ENCODE measurements at places on chromosomes 3 and 15. TPM values are rescaled to one million over a fixed set of nuclear protein-coding genes. Genes with fewer than 3 reads are reported as not detected.

Gene NDN
- 21.4 TPM for total RNA-seq

- no peak for DNase-seq
These were observed 81.4 kb downstream of the TM4SF4 start for GRCh38 chr3:149555927-149556326.

Gene ALS2CL
- total RNA-seq: 58.9 TPM

Gene SAMD7
- total RNA-seq: not detected

DNA sequence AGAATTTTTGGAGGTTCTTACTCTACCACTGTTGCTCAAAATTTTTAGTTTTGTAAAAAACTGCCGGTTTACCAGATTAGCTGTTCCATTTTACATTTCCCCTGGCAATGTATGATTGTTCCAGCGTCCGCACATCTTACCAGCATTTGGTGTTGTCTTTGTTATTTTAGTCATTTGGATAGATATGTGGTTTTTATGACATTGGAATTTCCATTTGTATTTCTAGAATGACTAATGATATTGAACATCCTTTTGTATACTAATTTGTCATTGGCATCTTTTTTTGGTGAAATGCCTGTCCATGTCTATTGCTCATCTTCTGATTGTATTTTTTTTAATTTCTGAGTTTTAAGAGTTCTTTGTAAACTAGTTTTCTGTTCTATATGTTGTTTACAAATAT is 28.5 kb downstream of the LRRC28 start:
- no peak for DNase-seq

Gene MPI
- total RNA-seq: 76.7 TPM

GRCh38 chr3:178063461-178063860 is 472.8 kb upstream of the KCNMB2 start:
- DNase-seq: no peak

DNA sequence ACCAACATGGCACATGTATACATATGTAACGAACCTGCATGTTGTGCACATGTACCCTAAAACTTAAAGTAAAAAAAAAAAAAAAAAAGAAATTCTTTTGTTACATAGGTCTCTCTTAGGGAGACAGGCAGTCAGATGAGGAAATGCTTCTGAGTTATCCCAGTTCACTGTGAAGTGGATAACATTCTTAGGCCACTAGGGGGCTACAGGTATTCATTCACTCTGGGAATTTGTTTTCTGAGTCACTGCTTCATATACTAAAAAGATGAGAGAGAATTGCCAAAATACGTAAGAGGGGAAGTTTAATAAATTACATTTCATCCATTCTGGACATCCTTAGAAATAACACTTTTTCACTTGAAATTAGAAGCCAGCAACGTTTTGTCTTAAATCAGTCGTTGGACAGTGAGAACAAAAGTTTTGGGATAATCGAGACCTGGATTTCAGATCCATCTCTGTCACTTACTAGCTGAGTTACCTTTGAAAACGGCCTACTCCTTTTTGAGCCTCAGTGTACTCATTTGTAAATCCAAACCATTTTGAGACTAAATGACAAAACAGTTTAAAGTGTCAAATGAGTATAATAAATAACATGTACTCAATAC is 738.4 kb upstream of the ALCAM start:
- DNase-seq: no peak

Gene HES1
- 147 TPM for total RNA-seq

GRCh38 chr3:16423947-16424673 is 89.4 kb downstream of the RFTN1 start:
- DNase-seq: no peak

Gene GUCA1C
- not detected for total RNA-seq

GRCh38 chr3:151903501-151903991 is 30.1 kb downstream of the SUCNR1 start:
- DNase-seq: no peak

DNA sequence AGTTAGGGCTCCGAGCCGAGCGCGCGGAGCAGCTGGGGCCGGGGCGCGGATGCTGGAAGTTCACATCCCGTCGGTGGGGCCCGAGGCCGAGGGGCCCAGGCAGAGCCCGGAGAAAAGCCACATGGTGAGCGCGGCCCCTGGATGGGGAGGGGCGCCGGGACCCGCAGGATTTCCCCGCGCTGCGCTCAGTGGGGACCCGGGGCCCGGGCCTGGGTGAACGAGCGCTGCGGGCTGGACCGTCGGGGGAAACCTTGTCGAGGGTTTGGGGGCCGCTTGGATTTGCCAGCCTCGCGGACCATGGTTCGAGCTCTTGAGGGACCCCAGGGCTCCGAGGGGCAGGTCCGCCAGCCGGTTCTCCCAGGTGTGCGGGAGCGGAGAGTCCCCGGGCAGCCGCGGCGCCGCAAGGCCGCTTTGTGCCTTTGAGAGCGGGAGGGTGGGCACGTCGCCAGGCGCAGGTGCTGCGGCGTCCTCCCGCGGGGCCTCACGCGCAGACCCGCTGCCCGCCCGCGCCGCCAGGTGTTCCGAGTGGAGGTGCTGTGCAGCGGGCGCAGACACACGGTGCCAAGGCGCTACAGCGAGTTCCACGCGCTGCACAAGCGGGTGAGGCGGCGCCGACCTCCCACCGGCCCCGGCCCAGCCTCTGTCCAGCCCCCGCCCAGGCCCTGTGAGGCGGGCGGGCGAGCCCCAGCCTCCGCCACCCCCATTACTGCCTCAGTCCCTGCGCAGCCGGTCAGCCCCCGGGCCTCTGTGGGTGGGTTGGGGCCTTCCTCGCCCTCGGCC is at the start of gene SNX22:
Gene SNX22 (plus strand): TSS at position 5 of the 780 bp plus-strand sequence. CDS start 45 bp downstream, at position 50.
- DNase-seq: peak; percentile 47

Gene FHIT
- 17.2 TPM for total RNA-seq

DNA sequence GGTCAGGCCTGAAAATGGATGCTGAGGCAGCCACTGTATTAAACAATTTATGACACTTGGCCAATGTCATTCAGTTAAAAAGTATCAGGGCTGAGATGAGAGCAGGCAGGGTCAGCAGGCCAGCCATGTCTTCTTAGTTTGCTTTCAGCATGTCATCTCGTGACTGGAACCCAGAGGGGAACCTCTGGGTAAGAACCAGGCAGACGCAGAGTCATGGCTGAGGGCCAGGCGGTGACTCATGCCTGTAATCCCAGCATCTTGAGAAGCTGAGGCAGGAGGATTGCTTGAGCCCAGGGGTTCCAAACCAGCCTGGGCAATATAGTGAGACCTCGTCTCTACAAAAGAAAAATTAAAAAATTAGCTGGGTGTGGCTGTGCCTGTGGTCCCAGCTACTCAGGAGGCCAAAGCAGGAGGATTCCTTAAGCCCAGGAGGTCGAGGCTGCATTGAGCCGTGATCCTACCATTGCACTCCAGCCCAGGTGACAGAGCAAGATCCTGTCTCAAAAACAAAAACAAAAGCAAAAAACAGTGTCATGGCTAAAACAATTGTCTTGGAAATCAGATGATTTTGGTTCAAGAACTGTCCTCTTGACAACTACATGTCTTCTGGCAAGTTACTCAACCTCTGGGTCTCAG is 11.7 kb downstream of the BCL2L10 start:
- DNase-seq: peak; percentile 78

- DNase-seq: no peak
These were observed 417.0 kb upstream of the AGTR1 start for GRCh38 chr3:148280623-148281242.

GRCh38 chr3:37580237-37580636 is 281.4 kb upstream of the CTDSPL start:
- peak; percentile 30 for DNase-seq

Gene TMCO5A
- not detected for total RNA-seq

Gene HRH1
- 13.8 TPM for total RNA-seq

All from left colon (tissue), 2 donors.